Right lung (tissue), 10 donors: ENCODE measurements at places on chromosomes 5 and 9.

DNA sequence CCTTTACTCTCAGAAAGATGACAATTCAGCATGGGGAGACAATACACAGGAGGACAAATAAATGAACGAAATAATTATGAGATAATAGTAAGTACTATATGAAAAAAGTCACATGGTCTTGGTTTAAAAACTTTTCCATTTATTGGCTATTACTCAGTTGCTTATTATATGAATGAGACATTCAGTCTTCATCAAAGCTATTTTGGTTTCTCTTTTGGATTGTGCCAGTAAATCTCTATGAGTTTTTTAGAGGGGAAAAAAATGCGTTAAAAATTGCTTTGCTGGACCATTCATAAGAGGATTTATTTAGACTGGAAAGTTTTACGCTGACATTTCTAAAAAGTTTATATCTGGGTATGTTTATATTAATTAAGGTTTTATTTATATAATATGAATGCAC lies 137.7 kb downstream of the AOPEP start:
- no peak for DNase-seq

GRCh38 chr5:32790411-32790951 lies 79.4 kb downstream of the NPR3 start:
- DNase-seq, result no peak

GRCh38 chr5:139473105-139473504 lies 2.3 kb downstream of the SMIM33 start:
- DNase-seq, result no peak

DNA sequence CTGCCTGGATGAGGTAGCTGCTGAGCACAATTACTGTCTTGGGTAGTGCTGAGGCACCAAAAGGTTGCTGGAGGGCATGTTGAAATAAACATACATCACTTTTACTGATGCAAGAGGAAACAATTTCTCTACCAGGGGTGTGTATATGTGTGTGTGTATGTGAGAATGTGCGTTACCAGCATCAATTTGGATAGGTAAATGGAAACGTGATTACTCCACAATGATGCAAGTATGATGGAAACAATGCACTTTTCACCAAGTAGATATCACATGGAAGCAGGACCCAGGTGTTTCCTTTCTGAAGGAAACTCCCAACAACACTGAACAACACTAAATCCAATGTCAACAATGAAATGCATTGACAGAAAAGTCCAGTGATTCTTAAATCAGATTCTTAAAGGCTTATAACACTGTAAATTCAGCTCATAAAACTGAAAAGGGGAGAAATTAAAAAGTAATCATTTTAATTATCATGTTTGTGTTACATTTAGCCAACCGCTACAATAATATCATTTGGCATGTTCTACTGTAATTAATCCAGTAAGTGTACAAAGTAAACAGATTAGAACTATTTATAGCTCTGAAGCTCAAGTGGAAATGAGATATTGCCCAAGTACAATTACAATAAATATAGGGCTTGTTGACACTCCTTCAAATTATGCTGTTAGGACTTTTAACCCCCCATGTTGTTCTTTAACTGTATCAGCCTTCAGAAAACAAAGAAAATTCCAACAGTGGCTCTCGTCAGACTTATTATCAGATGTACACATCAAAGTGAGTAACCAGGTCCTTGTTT lies 25.3 kb downstream of the YIPF5 start:
- no peak for DNase-seq

DNA sequence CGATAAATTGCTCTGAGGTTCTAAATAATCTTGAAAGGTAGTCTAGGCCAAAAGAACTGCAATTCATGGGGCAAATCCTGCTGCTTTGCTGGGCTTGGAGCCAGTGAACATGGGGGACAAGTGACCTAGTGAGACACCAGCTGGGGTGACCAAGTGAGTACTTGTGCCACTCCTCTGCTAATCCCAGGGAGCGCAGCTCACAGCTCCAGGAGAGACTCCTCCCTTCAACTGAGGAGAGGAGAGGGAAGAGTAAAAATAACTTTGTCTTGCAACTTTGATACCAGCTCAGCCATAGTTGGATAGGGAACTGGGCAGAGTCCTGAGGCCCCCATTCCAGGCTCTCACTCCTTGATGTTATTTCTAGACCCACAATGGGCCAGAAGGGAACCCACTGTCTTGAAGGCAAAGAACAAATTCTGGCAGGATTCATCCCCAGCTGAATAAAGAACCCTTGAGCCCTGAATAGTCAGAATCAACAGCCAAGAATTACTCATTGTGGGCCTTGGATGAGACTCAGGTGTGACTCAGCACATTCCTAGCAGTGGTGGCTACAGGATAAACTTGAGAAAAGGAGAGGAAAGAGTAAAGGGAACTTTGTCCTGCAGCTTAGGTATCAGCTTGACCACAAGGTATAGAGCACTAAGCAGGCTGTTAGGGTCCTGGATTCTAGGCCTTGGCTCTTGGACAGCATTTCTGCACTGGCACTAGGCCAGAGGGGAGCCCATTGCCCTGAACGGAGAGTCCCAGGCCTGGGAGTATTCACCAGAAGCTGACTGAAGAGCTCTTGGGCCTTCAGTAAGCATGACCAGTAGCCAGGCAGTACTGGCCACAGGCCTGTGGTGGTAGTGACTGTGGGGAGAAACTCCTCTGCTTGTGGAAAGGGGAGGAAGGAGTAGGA lies 288.3 kb upstream of the CDH18 start:
- DNase-seq, result no peak

- DNase-seq, result no peak
These were observed 163.7 kb downstream of the ALDH1A1 start for GRCh38 chr9:72788966-72789735.

- no peak for DNase-seq
These were observed 916.3 kb upstream of the WWC1 start for GRCh38 chr5:167375125-167375524.

GRCh38 chr9:132042324-132042723 lies 37.3 kb downstream of the MED27 start:
- DNase-seq, result no peak

DNA sequence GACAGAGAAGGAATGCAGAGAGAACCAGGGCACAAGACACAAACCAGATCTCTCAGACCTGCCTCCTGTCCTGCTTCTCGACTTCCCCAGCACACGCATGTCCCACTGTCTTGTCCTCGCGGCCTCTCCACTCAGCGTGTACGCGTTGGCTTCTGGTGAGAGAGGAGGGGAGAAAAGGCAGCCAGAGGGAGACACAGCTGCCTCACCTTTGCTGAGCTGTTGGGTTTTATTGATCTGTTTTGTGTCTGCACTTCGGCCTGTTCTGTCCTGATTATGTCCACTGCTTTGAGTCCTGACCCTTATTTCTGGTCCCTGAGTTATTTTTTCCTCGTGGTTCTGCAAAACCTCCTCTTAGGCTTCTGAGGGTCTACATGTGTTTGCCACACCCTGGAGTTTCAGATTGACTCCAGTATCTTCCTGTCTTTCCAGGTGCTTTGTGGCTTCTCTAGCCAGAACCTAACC lies 87.5 kb upstream of the AGXT2 start:
- DNase-seq, result no peak

DNA sequence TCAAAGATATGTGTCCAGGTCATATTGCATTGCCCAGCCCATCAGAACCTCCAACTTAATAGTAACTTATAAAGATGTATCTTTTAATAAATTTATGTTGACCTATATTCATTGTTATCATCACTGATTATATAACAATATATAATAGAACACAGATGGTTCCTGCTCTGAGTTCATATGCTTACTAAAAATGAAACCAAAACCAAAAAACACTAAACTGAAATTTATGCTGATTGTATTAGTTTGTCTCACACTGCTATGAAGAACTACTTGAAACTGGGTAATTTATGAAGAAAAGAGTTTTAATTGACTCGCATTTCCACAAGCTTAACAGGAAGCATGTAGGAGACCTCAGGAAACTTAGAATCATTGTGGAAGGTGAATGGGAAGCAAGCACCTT lies 462.5 kb upstream of the TYRP1 start:
- no peak for DNase-seq

DNA sequence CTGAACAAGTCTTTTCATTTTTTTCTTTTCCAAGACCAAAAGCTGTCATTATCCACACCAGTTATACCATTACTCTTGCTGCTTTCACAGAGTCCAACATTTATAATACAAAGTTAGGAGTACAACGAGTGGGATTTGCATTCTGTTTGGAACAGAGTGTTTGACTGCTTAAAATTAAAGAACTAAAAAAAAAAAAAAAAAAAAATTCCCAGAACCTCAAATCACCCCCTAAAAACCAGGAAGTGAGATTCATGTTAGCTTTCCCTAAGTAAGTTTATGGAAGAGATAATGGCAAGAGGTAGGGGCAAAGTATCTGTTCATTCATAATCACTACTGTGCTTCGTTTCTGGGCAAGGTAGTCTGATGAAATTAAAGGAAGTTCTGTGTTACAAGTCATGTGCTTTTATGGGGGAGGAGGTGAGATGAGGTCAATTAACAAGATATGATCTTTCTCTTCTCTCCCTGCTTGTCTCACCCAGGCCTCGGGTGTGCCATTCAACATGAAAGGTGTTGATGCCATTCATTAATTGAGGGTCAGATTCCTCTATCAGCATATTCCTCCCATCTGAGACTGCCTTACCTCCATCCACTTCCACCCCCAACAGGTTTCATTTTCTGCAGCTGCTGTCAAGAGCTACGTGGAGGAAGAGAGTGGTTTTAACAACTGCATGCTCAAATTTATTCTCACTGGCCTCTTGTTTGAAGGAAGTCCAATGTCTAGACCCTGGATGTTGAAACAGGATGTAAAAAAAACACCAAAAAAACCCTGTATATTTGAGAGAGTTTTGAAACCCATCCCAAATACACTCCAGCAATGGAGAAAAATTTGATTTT lies 58.1 kb downstream of the MARCHF3 start:
- no peak for DNase-seq

GRCh38 chr9:77463151-77463550 lies 185.0 kb downstream of the GNA14 start:
- DNase-seq, result peak; percentile 39

DNA sequence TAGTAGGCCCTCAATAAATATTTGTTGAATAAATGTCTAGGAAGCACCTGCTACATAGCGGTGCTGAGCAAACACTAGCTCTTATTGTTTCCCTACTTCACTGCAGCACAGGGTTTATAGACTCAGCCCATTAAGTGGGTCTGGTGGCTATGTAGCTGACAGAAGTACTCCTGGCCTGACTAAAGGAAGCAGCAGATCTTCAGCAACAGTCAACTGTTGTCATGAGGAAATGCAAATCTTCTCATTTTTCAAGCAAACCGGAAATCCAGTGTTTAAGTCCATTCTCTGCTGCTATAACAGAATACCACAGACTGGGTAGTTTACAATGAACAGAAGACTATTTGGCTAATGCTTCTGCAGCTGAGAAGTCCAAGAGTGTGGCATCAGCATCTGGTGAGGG lies 2.8 kb upstream of the TEX10 start:
- no peak for DNase-seq

DNA sequence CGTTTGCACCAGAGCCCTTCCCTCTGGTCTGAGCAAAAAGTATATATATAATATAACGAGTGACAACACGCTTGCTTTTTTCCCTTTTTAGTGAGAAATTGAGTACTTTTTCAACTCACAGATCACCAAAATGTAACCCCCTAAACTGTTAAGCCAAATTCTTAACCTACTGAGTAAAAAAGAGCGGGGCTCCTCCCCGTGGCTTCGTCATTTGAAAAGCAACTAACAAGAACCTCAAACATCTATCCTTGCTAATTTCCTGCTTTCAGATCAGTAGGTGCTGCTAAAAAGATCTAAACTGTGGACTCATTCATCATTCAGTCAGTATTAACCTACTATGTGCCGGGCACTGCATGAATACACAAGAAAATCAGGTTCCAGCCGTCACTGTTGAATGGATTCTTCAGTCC lies 1.0 kb upstream of the PTBP3 start:
- DNase-seq, result peak; percentile 50

DNA sequence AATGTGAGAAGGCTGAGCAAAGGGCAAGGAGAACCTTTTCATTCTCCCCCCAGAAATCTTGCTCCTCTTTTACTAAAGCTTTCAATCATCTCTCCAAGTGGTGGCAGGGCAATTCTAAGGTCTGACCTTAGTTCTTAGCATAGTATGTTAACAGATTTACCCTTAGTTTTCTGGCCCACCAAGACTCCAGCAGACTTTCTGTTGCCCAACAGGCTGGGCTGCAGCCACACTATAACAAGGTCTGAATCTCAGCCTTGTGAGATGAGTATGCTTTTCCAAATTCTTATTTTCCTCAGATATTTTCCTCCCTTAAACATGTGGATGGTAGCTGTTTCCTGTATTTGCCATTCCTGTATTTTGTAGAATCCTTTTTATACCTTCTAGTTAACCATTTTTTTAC lies 69.5 kb downstream of the NIPBL start:
- DNase-seq, result no peak

GRCh38 chr9:12760758-12761157 lies 14.1 kb upstream of the LURAP1L start:
- DNase-seq, result no peak

DNA sequence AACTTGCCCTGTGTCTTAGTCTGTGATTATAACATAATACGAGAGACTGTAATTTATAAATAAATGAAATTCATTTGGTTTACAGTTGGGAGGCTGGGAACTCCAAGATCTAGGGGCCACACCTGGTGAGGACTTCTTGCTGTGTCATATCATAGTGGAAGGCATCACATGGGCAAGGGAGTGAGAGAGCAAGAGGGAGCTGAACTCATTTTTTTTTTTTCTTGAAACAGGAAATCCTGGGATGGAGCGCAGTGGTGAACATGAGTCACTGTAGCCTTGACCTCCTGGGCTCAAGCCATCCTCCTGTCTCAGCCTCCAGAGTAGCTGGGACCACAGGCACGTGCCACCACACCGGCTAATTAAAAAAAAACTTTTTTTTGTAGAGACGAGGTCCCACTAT lies 7.2 kb downstream of the MLANA start:
- DNase-seq, result no peak

DNA sequence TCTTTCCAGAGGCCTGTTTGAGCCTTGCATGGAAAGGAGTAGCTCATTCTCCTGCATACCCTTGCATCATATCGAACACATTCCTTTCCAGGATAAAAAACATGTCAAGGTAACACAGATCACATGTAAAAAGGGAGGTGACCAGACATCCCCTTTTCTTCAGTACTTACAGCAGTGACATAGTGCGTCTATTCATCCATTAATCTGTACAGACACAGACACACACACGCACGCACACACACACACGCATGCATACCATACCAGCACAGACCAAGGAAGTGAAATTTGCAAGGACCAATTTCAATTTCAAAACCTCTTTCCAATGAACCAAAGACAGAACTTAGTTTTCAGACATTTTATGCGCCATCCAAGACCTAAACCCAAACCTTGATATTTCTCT lies 256.0 kb downstream of the PAPPA start:
- DNase-seq, result no peak

DNA sequence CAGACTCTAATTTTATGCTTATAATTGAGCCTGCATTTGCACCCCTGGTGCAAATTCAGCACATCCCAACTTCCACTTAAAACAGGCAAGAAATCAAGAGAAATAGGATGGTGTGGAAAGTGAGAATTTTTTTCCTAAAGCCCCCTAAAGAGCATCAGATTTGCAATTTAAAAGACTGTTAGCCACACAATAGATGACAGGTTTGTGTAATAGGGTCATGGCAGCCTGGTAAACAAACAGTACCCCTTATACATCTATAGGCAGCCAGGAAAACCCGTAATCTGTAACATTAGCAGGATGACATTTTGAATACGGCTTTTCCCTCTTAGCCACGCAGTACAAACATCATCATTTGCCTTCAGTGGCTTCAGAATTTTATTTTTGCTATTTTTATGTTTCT lies 17.2 kb downstream of the EBF1 start:
- DNase-seq, result no peak
